EL (cell line): ENCODE measurements at places on chromosomes 7 and 10.

GRCh38 chr10:15735763-15736162 lies 16.0 kb upstream of the ITGA8 start:
- no peak for DNase-seq

GRCh38 chr10:69464801-69465401 lies 13.6 kb downstream of the TSPAN15 start:
- no peak for DNase-seq

DNA sequence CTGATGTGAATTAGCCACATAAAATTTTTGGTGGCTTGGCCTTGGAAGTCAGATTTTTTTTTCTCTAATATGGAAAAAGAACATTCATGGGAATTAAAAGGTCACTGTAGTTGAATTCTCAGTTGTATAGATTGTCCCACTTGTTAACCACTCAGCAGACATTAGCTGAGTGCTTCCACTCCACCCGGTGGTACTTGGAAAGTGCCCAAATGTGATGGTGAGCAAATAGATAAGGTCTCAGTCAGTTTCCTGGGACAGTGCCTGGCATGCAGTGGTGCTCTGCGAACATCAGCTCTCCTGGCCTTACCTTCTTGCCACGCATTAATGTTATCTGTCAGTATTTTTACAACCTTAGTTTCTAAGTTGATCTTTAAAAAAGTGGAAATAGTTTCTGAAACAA lies 1.4 kb downstream of the ATP5F1C start:
- DNase-seq, result peak; percentile 67

- DNase-seq, result no peak
These were observed 495.6 kb downstream of the RPS24 start for GRCh38 chr10:78529262-78529661.

GRCh38 chr10:452512-453426 lies 236.7 kb downstream of the DIP2C start:
- DNase-seq, result no peak

DNA sequence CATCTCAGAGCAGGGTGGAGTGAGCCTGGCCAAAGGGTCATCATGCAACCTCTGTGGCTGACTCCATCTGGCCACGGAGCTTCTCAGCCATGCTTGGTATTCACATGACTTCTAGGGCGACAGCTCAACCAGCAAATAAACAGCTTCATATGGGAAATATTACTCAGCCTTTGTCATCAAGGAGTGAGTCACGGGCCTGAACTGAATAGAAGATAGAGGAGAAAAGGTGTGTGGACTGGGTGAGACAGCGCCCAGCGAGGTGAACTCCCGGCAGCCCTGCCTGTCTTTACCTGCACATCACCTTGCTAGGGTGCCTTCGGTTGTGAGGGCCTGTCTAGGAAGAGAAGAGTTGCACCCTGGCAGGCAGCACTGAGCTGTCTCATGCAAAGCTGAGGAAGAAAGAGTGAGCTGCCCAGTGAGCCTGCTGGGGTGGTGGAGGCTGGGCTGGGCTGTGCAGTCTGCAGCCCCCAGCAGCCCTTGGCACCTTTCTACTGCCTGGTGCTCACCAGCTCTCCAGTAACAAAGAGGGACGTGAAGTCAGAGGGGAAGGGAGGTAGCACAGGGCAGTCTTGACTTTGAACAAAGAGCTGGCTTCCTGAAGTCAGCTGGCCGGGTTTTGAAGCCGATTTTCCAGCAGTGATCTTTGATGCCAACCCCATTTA lies 114.2 kb downstream of the EGFR start:
- DNase-seq, result peak; percentile 100

GRCh38 chr10:110005719-110006118 lies 2.1 kb upstream of the ADD3 start:
- DNase-seq, result peak; percentile 68

GRCh38 chr7:157278791-157279724 lies 57.7 kb upstream of the DNAJB6 start:
- DNase-seq, result no peak

DNA sequence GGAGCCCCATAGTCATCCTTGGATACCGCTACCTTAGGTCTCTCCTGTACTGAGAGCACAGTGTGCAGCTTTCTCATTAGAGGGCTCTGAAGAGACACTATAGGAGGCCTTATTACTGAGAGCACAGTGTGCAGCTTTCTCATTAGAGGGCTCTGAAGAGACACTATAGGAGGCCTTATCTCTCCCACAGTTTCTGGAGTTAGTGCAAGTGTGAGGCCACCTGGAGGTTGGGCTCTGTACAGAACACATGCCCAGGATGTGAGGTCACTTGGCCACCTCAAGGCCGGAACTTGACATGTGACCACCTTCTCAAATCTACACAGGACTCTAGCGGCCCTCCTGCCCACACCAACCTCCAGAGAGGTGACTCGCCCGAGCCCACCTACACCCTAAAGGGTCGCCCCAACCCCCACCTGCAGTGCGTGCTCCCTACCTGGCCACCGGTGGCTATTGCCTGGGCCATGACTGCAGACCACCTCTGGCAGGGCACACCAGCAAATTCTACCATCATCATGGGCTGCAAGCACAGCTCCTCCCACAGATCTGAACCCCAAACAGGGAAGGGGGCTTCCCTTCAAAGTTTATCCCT lies 24.6 kb downstream of the FRMPD2 start:
- DNase-seq, result no peak

DNA sequence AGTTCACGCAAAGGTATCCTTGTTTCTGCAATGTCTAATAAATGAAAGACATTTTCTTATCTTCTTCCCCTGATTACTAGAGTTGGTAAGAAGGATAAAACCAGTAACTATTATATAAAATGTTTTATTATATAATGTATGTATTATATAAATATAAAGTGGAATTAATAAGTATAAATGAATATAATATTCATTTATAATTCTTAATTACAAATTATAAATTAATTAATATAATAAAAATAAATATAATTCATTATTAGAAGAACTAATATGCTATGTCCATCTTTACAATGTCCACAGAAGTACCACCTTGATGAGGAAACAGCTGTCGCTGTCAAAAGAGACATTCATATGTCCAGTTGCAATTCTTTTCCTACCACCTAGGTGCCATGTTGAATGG lies 177.7 kb downstream of the GLI3 start:
- DNase-seq, result no peak

- no peak for DNase-seq
These were observed 1.5 kb downstream of the MET start for GRCh38 chr7:116673457-116673865.

DNA sequence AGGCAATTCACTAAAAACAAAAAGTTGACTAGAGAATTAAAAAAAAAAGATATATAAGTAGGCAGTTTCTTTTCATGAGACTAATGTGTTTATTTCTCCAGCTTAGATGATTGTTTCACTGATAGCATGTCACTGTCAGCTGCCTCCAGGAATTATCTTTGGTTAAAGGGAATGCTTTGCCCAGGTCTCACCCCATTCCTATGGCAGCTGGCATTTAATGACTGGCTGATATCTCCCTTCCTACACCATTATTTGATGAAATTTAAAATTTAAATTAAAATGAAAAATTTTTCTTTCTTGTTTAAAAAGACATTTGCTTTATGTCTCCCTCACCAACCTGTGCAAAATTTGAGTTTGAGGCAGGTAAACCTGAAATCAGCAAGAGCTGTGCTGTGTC lies 214.5 kb upstream of the PRSS1 start:
- DNase-seq, result no peak

DNA sequence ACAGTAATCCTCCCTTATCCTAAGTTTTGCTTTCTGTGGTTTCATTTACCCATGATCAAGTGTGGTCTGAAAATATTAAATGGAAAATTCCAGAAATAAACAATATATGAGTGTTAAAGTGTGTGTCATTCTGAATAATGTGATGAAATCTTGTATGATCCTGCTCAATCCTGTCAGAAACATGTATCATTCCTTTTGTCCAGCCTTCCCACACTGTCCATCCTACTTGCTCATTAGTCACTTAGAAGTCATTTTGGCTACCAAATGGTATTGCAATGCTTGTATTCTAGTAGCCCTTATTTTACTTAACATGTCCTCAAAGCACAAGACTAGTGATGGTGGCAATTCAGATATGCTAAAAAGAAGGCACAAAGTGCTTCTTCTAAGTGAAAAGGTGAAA lies 1211.2 kb upstream of the SORCS1 start:
- DNase-seq, result peak; percentile 33

DNA sequence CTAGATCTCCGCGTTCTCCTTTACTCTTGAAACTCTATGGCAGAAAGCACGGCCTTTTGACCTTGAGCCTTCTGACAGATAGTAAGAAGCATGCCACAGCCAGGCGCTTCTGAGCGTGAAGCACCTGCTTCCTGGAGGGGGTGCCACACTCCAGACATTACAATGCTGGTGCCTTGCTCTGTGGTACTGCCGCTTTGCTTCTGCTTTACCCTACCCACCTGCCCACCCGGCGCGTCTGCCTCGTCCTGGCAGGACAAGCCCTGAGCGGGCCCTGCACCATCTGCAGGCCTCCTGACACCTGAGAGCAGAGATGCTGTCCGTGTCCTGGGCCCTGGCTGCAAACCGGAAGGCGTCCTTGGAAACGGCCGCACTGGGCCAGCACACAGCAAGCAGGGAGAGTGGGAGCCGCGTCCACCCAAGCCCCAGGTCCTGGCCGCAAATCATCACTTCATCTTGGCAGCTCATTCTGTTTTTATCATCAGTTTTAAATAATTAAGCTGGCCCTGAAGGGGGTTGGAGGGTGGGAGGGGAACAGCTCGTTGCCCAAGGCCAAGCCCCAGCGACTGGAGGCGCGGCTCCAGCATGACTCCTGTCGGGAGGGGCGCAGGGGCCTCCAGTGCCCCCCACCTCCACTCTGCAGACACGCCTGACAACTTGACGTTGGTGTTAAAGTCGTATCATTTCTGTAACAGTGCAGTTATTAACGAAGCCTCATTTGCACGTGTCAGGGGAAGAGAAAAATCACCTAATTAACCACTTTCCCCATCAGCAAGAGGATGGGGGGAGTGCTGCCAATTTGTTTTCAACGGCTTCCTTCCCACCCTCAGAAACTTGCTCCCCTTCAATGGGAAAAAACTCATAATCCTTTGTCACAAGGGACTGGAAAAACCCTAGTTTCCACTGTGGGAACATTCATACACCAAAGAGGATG lies 132.2 kb downstream of the MAD1L1 start:
- DNase-seq, result peak; percentile 21

- DNase-seq, result no peak
These were observed 13.3 kb upstream of the FGFR2 start for GRCh38 chr10:121611393-121612159.

DNA sequence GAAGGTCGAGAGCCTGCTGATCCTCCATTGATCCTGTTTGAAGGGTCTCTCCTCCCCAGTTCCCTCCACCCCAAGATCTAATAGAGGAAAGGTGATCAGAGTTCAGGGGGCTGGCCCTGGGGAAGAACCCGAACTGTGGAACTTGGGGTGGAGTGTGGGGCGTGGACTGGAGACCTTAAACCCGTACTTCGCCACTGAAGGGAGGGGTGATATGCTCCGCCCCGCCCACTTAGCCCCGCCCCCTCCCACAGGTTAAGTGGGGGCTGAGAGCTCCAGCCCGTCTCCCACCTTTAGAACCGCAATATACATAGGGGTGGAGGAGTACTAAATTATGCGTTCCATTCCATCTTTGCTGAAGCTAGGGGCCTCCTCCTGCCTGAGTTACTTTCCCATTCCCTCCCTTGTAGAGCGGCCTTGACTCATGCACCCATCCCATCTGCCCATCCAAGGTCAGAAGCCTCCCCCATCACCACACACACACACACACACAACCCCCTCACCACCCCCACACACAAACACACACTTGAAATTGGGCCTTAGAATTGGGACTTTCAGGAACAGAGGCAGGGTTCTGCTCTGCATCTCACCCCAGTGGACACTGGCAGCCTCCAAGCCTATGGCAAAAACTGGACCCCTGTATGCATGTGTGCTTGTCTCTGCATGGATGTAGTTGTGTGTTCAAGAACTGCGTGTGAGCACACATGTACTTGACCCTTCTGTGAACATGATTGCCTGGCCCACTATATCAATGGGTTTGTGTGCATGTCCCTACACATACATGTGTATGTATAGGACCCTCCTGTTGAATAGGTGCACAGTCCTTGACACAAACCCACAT lies 991 bp downstream of the SEMA4G start:
- no peak for DNase-seq

DNA sequence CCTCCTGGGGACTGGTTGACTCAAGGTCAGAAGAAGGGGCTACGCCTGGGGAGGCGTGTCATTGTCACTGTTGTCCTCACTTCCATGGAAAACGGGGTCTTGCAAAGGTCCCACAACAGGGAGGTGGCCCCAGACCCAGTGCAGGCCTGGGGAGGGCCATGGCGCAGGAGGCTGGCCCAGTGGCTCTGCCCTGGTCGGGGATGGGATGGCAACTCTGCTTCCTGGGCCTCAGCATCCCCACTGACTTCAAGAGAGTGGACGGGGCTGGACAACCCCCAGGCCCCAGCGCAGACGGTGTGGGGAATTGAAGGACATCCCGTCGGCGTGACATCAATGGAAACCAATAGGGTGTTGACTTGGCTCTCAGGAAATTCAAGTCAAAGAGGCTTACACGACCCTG lies 35.2 kb downstream of the MICALL2 start:
- DNase-seq, result no peak

DNA sequence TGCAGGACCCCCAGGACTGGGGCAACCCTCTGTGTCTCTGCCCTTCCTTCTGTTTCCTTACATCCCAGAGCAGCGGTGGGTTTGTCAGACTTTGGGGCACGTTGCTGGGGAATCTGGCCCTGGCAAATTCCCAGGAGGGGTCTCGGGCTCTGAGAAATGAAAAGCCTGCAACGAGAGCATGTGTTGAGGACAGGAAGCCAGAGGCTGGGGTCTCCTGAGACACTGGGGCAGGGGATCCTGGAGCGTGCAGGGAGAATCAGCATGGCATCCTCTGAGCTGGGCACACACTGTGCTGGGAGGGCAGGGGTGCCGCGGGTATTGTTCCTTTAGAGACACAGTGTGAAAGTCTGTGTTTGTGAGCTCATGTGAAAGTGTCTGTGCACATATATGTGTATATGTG lies 279.9 kb upstream of the PPP2R2D start:
- no peak for DNase-seq

GRCh38 chr7:26813432-26813831 lies 51.0 kb downstream of the SKAP2 start:
- DNase-seq, result peak; percentile 41

GRCh38 chr10:16891375-16892313 lies 74.4 kb upstream of the RSU1 start:
- peak; percentile 85 for DNase-seq

DNA sequence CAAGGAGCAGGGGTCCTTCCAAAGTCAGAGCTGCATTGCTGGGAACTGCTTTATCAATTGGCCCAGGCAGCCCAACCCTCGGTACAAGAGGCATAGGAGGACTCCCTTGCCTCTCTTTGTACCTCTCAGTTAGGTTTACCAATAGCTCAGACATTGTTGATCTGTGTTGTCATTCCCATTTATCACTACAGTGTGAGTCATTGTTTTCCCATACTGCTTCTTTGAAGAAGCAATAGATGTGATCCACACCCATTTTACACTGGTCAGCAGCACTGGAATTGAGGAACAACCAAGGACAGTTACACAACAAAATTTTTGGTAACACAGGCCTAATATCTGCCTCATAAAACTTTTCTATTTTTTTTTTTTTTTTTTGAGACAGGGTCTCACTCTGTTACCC lies 307.2 kb downstream of the SNX13 start:
- peak; percentile 67 for DNase-seq
